Right forelimb (tissue), 1 donor: ENCODE measurements at places on chromosomes 2 and 18.

GRCh38 chr2:12701786-12702167, 15.0 kb upstream of the TRIB2 start:
- DNase-seq = no peak

DNA sequence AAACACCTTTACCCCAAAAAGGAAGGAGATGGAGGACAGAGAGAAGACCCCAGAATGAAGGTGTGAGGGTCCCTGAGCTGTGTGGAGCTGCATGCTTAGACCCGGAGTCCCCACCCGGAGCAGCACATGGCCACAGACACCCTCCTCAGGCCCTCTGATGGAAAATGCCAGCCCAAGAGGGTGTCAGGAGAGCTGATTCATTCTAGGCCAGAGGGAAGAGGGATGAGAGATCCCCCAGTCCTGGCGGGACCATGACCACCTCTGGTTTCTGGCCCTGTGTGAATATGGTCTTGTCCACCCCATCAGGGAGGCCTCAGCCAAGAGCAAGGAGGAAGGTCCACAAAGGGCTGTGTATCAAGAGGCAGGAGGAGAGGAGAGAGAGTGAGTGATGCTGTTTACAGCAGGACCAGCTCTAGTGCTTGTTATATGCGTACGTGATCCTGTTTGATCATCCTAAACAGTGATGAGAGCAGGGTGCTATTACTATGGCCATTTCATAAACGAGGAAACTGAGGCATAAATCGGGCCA, 186.6 kb upstream of the HAAO start:
- DNase-seq = peak; percentile 31

DNA sequence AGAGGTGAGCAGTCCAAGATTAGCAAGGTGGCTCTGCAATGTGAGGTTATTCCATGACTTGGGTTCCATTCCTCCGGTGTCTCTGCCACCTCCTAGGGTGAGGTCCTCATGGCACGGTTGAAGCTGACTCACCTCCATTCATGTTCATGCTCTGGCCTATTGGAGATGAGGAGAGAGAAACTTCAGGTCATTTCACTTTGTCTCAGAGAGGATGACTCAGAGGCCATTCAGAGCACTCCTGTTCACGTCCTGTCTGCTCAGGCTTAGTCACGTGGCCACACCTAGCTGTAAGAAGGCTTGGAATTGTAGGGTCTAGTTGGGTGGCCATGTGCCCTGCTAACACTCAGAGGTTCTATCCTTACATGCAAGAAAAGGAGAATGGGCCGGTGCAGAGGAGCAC, 67.5 kb upstream of the MBOAT2 start:
- no peak for DNase-seq

- DNase-seq = no peak
These were observed 160.5 kb upstream of the RND3 start for GRCh38 chr2:150647943-150648342.

- DNase-seq = no peak
These were observed 8.9 kb upstream of the MROH2A start for GRCh38 chr2:233769260-233769659.

DNA sequence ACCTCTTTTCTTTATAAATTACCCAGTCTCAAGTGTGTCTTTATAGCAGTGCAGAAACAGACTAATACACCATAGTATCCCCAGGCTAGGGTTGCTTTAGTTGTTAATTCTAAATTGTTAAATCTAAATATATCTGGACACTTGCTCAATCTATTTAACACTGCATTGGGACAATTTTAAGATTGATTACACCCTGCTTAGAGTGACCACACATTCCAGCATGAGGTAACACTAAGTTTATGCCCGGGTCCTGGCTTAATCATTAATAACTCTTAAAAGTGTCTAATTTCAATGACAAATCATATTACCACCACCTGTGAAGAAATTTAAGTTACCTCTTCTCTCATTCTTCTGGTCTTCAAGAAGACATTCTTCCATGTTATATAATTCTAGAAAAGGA, 131.4 kb downstream of the ZNF385B start:
- DNase-seq = no peak

GRCh38 chr18:35089891-35090550, 48.8 kb downstream of the MAPRE2 start:
- no peak for DNase-seq

DNA sequence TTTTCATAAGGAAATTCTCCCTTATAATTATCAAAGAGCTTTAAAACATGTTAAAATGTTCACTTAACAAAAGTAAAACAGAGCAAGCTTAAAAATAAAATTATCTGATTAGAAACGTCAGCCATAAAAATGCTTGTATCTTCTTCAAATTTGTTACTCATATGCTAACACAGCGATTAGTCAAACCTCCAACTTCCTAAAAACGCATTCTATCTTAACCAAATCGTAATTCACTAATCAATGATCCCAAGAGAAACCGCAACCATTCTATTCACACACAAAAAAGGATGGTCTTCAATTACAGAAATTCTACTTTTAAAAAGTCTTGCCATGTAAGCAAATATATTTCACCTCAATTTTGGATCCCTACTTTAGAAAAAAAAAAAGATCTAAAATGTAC, 1.9 kb downstream of the STK17B start:
- no peak for DNase-seq

DNA sequence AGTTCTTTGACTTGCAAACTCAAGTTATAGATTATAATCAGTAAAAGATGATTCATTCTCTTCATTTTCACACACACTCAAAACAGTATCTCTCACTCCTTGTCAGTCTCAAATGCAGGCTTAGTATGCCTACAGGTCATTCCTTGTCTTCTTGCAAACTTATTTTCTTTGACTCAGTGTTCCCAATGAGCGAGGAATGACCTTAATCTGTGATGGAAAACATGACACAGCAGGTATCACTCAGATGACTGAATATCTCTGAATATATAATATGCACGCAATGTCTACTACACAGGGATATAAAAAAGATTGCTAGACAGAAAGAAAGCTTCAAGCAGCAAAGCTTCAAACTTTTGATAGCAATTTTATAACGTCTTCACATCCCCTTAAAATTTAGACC, 127.8 kb upstream of the RGPD4 start:
- DNase-seq = no peak

DNA sequence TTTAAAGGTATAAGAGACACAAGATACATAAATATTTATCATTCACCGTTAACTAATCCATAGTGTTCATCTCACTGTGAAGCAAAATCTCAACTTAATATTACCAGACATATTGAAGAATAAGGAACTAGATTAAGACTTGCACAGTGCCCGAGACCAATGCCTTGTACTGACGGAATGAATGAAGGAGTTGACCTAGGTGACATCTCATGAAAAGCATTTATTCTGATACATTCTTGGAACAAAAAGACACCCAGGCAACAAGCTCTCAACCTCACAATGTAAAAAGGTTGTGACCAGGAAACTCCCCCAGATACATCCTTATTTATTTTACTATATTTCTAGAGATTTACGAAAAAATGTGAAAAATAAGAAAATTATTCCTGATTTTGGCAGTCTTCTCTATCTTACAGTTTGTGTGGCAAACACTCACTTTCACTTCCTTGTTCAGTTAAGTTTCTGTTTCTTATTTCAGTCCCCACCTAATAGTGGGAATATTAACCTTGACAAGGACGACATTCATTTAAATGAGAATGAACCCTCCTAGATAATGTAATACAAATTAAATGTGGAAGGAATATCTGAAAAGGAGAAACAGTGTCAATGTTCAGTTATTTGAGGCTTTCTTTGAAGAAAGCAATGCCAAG, 28.4 kb downstream of the M1AP start:
- DNase-seq = no peak

DNA sequence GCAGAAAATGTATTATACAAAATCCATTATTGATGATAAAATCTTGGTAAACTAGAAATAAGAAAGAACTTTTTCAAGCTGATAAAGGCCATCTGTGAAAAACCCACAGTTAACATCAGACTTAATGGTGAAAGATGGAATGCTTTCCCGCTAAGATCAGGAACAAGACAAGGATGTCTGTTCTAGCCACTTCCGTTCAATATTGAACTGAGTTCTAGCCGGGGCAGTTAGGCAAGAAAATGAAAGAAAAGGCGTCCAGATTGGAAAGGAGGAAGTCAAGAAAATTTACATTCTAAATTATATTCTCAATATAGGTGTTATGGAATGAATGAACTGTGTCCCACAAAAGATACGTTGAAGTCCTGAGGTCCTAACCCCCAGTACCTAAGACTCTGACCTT, 39.1 kb upstream of the DTNB start:
- DNase-seq = no peak

DNA sequence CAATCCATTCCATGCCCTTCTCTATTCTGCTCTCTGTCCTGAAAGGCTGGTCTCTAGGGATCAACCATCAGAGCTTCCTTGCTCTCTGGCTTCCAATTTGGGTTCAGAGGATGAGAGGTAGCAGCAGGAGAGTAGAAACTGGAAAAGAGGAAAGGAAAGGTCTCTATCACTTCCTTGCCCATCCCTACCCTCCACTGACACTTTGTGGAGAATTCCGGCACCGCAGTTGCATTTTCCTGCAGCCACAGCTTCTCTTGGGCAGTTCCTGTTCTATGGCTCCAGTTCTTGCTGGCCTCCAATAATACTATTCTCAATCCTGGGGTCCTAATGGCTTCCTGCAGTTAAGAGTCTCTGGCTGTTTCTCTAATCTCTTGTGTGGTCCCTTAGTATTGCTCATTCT, 13.3 kb upstream of the IMPACT start:
- DNase-seq = no peak

GRCh38 chr2:10163498-10164486, 41.3 kb downstream of the RRM2 start:
- peak; percentile 27 for DNase-seq

DNA sequence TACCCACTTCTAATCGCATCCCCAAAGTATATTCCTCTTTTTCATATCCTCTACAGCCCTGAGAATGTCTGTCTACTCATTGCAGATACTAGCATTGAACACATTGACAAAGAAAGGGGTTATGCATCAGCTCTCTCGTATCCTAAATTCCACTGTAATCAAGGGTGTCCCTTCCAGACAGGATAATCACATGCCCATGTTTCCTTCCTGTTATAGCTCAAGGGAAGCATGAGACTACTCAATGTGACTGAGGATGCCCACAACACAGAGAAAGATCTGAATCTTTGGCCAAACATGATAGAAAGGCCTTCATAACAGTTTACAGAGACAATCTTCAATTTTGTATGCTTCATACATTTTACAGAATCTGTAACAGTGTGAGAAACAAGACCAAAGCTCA, 69.2 kb downstream of the HIBCH start:
- DNase-seq = no peak

DNA sequence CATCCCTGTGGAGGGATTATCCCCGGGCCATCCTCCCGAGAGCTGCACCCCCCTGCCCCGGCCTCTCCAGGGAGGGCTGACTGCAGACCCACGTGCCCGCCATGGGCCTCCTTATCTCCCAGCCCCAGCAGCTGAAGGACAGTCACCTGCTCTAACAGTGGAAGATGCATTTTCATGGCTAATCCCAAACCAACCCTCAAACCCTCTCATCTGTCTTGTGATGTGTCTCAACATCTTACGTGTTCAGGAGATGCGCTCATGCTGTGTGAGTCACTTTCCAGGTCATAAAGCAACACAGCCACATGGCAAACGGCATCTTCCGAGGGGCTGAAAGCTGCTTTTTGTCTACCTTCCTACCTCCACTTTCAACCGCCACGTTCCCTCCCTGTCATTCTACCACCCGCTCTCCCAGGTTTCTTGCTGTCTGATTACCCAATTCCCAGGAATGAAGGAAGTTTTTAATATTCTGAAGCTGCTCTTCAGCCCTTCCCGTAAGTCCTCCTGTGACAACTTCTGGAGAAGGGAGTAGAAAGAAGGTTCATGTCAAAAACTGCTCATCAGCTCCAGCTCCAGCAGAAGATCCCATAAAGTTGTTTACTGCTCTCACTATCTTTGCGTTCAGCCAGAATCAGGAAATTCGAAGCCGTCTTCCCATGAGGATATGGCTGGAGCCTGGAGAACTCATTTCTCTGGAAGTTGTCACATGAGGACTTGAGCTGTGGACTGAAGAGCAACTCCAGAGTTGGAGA, 54.5 kb downstream of the MBP start:
- DNase-seq = no peak

DNA sequence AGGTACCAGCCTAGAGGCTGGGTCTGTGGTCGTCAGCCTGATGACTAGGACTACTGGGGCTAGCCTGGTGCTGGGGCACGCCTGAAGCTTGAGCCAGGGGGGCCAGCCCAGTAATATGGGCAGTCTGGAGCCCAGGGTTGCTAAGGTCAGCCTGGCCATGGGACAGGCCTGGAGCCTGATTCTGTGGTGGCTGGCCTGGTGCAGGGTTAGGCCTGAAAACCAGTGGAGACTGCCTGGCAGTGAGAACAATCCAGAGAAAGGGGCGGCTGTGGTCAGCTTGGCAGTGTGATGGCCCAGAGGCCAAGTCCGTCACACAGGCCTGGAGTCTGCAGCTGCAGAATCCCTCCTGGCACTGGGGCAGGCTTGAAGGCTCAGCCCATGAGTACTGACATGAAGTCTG, 445.8 kb downstream of the SATB2 start:
- no peak for DNase-seq

DNA sequence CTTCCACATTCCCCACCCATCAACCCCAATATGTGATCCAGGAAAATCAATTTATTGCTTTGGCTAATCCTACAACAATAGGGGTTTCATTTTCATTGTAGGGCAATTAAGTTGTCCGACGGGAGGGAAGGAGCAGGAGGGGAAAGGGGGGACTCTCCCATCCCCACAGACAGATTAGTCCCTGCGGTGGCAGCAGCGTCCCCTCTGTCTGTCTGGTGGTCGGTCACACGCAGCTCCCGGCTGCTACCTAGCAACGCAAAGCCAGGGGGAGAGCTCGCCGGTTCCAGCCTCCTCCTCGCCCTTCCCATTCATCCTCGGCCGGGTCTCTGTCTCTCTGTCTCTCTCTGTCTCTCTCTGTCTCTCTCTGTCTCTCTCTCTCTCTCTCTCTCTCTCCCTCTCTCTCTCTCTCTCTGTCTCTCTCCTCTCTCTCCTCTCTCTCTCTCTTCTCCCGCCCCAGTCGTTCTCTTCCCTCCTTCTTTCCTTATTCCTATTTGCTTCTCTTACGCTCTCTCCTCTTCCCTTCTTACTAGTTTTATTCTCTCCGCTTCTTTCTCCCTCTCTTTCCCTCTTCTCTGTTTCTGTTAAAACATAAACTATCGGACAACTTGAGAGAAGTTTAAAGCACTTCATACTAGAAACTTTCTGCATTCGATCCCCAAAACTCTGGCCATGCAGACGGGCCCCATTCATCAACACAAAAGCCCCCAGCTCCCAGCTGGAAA, 1.2 kb downstream of the LRP2 start:
- no peak for DNase-seq

DNA sequence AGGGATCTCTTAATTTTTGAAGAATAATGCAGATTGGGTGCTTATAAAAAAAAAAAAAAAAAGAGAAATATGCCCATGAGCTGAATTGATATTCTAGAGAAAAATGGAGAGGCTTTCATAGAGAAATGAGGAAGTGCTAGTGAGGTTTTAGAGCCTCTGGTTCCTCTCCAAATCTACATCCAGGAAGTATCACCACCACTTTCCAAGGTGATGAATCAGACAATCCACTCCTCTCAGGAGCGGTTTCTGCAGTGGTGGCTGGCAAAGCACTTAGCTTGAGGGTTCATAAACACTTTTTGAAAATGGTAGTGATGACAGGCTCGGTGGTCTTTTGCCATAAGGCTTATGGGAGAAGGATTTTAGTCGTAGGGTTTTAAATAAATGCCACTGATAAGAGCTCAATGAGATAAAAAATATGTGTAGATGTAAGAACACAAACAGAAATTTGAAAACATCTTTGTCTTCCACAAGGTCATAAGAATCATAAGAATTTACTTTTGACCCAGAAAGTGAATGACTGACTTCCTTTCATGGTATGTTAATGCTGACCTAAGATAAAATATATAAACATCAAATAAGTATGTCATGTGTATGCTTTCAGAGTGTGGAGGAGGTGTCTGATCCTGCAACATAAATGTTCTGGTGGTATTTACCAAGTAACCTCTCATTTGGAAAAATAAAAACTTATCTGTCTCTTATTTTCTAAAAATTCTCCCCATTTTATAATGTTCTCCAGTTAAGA, 42.1 kb upstream of the DSG1 start:
- no peak for DNase-seq
